Transverse colon (tissue), 4 donors: ENCODE measurements at places on chromosomes 1 and 21. TPM values are rescaled to one million over a fixed set of nuclear protein-coding genes. Genes with fewer than 3 reads are reported as not detected.

Gene RCAN3
- 8.8 TPM for total RNA-seq

Gene DEPDC1
- 2.8 TPM for total RNA-seq

Gene RHEX
- total RNA-seq, result 4.8 TPM

Gene SNX7
- total RNA-seq, result 32.9 TPM

Gene ANKRD65
- total RNA-seq, result 4.5 TPM

Gene PDZK1
- not detected for total RNA-seq

GRCh38 chr1:118116909-118117308, 68.1 kb downstream of the SPAG17 start:
- DNase-seq, result no peak

DNA sequence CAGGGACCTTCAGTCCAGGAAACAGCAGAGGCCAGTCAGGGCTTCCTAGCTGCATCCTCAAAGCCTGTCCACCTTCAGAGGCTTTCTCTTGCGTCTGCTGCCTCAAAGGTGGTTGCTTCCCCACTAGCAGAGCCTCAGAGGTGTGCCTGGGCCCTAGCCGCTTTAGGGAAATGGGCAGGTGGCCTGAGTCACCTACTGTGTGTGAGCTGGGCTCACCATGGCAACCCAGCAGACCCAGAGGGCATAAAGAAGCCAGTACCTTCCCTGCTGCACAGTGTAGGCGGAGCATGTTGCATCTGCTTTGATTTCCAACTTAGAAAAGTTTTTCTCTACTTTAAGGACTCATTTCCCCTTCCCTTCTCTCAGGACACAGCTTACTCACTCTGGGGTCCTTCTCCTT, 12.5 kb downstream of the SLC9A1 start:
- DNase-seq, result no peak

DNA sequence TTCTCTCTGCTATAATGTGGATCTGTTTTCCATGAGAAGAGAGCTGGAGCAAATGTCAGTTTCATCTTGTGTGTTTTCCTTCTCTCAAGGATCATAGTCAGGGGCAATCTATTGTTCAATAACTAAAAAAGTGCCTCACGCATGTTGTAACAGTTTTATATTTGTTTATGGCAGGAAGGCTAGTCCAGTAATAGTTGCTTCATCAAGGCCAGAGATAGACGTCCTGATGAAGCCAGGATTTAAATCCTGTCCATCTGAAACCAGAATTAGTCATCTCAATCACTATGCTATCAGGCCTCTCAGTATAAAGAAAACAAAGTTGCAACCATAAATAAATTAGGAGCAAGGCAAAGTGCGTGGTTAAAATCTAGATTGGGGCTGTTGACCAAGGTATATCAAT, 30.2 kb upstream of the DUSP10 start:
- DNase-seq, result no peak

GRCh38 chr1:186442651-186443375, 18.1 kb downstream of the PDC start:
- DNase-seq, result no peak

- no peak for DNase-seq
These were observed 11.0 kb upstream of the REN start for GRCh38 chr1:204177133-204177532.

- no peak for DNase-seq
These were observed 43.4 kb downstream of the KIF1B start for GRCh38 chr1:10253755-10254154.

- no peak for DNase-seq
These were observed 29.8 kb upstream of the RNF186 start for GRCh38 chr1:19844731-19845495.

DNA sequence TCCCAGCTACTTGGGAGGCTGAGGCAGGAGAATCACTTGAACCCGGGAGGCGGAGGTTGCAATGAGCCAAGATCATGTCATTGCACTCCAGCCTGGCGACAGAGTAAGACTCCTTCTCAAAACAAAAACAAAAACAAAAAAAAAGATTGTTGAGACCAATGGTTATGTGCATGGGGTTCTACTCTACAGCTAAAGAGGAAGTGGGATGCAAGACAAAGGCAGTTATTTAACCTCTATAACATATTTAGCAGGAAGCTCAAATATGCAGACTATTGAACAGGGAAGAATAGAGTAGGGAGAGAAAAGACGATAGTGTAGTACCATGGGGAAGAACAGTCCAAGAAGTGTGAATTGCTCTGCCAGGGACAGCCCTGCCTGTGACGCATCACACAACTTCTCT, 227.7 kb downstream of the SMYD3 start:
- no peak for DNase-seq

GRCh38 chr1:13766592-13767564, 66.9 kb downstream of the PRDM2 start:
- DNase-seq, result no peak

DNA sequence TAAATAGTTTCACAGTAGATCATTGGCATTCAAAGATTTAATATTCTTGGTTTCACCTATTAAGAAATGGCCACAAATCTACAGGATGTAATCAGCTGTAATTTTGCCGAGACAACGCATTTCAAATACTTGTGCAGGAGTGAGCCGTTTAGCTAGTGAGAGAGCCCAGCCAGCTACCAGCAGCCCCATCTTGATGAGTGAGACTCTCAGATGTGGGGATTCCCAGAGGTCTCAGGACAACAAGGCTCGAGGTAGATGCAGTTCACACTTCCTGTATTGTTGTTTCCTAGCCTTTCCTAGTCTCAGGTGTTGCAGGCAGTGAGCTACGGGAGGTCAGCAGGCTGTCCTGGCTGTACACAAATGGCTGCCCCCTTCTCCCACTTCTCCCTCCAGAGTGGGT, 108.6 kb downstream of the PBX1 start:
- no peak for DNase-seq

GRCh38 chr1:103283841-103284669, 175.7 kb upstream of the COL11A1 start:
- DNase-seq, result no peak

DNA sequence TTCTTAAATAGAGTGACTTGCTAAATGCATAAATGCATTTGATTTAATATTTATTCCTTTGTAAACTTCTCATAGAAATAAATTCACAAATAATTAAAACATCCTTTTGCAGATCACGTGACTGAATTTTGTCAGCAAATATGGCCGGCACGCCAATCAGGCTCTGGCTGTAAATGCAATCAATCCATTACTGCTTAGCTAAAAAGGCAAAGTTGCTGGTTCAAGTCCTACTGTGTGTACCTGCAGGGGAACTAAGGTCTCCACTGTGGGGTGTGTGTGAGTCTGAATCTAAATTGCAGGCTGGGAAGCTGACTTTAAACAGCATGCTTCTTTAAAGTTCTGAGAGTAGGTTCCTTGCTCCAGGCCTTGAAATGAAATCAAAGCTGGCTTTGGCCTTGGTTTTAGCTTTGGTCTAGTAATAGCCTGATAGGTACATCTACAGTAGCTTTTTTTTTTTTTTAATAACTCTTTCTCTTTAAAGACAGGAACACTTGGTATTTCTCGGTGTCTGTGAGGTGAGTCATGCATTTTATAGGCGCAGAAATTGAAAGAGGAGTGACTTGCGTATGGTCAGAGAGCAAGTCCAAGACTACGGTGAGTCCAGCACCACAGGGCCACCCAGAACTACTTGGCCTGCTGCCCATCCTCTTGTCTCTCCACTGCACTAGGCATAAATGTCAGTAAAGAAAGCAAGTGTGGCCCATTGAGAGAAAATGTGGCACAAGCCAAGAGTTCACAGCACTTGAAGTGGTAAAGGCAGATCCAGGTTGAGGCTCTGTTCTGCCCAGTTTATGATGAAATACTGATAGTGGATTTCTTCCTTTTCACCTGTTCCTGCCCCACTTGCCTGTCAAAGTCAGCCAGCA, 36.2 kb upstream of the LYST start:
- DNase-seq, result peak; percentile 86

DNA sequence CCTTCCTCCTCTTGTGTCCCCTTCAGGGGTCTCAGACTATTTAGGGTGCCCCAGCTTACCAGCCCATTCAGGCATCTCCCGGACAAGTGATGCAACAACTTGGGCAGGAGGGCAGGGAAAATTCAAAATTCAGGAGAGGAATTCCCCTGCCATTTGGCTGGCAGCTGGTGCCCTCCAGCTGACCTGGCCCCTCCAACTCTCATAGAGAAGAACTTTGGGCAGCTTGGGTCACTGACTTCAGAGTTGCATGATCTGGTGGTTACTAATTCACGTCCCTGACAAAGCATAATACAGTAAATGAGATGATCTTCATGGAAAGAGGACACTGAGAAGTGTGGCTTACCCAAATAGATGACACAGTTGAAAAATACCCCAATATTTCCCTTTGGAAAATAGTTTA, at the start of gene FCAMR:
TSS of gene FCAMR (minus strand) at position 15 of the 400 bp plus-strand sequence. CDS start 335 bp downstream, outside the sequence.
- DNase-seq, result no peak

DNA sequence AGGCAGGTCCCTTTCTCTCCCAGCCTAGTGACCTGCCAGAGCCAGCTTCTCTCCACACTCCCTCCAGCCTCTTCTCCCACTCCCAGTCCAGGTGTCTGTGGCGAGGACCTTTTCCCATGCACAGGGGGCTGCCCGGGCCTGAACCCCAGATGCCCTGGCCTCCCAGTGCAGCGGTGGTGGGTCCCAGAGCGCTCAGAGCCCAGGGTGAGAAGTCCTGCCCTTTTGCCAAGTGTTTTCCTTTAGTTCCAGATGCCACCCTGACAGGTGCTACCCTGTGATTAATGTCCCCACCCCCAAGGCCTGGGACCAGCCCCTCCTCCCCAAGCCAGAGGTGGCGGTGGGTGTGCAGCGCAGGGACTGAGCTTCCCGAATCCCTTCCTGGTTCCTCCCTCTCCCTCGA, 90.4 kb downstream of the PAX7 start:
- no peak for DNase-seq

DNA sequence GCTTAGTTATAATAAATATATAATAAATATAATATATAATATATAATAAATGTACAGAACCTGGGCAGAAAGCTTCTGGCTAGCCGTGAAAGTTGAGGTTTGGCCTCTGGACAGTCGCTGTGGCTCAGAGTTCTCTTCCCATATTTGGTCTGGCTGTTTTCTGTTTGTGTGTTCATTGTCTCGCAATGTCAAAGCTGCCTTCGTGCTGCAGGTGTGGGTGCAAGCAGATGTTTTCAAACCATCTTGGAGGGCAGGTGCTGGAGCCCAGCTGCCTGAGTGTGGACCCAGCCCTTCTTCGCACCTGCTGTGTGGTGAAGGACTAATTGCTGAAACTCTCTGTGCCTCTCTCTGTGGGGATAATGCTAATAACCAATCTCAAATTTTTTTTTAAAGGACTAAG, 3.6 kb upstream of the CSTB start:
- DNase-seq, result peak; percentile 50

DNA sequence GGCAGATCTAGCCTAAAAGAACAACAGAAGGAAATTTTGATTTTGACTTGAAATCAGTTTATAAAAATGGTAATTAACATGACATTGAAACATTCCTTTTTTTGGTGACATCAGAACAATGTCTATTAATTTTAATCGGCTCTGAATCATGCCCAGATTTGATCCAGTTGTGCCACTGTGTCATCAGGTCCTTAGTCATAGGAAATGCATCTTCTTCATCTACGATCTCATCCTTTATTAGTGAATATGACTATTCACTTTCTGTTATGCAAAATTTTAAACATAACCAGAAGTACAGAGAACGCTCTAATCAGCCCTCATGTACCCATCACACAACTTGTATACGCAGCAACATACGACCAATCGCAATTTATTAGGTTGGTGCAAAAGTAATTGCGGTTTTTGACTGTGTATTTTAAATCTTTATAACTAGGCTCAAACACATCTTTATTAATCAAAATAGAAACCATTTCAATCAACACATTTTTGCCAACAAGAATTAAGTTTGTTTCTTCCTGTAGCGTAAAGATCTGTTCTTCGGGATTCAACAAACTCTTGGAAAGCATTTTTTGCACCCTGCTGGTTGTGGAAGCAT, 40.3 kb upstream of the TLR5 start:
- DNase-seq, result no peak

GRCh38 chr1:171948511-171948910, 107.2 kb downstream of the DNM3 start:
- DNase-seq, result no peak

GRCh38 chr1:209751627-209752231, 4.1 kb upstream of the TRAF3IP3 start:
- DNase-seq, result no peak

DNA sequence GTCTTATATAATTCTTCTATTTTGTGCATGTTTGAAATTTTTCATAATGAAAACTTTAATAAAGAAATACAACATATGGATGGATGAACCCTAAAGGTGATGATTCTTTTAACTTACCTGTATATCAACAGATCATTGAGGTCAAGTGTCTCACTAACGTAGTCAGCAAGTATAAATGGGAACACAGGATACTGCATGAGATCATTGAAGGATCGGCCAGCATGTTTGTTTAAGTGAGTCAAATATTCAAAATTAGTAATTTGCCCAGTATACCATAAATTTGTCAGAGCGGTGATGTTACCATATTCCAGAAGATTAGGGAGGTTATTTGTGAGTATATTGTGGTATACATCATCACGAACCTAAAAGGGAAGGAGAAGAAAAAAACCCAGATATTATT, 71.0 kb upstream of the GNG4 start:
- DNase-seq, result no peak

GRCh38 chr1:231284441-231284840, 43.4 kb downstream of the GNPAT start:
- no peak for DNase-seq

DNA sequence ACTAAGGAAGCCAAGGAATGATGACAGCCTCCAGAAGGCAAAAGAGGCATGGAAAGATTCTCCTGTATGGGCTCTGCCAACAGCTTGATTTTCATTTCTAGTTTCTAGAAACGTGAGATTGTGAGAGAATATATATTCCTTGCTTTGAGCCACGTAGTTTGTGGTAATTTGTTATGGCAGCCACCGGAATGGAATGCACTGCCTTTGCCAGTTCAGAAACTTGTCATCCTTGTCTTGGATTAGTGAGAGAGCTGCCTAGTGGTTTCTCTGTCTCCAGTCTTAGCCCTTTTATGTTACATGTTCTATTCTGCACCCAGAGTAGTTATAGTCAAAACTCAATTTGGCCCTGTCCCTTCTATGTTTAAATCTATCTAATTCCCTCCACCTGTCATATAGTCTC, 216.0 kb upstream of the PTGFR start:
- no peak for DNase-seq

GRCh38 chr1:169041366-169041765, 65.1 kb upstream of the ATP1B1 start:
- no peak for DNase-seq

- DNase-seq, result no peak
These were observed 3.6 kb upstream of the ZNF697 start for GRCh38 chr1:119651641-119652040.

DNA sequence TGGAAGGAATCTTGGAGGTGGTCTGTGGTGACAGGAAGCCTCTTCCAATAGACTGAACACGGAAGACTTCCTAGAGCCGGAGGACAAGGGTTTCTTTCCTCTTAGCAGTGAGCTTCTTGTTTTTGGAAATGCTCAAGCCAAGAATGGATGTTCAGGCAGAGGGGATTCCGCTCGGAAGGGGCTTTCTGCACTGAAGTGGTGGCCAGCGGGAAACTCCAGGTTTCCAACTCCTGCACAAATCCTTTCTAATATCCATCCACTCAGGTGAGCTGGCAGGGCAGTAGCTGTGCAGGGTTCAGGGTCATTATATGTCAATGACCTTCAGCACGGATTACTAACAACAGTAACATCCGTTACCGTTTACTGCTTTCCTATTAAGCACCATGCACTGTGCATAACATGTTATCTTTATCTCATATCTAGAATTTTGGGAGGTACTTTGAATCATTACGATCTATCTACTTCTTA, 573 bp upstream of the CPT2 start:
- DNase-seq, result no peak

GRCh38 chr21:38329162-38329561, 72.4 kb downstream of the KCNJ15 start:
- DNase-seq, result no peak
